ENCODE measurements at places on chromosomes 5 and 9.

GRCh38 chr5:99019812-99020697 is 91.2 kb upstream of the CHD1 start:
- DNase-seq, result no peak

- no peak for DNase-seq
Measured at GRCh38 chr5:135813758-135814157, 20.7 kb upstream of the SLC25A48 start.

DNA sequence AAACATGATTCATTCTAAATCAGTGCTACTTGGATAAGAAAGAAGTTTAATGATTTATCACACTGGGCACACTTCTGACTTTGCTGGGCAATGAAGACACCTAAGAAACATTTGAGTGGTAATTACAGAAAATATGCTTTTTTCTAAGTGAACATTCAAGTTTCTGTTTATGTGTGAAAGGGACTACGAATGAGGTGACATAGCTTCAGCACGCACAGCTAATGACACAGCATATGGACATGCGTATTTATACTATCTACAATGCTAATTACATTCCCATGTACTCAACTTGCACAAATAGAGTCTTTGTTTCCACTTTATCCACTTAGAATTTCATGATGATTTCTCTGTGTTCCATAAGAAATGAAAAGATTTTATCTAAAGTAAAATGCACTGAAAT is 40.6 kb downstream of the FREM1 start:
- no peak for DNase-seq

- peak; percentile 25 for DNase-seq
Measured at GRCh38 chr9:133609311-133610098, at the start of gene FAM163B. Gene FAM163B, minus strand, starts transcription at chr9:133609389. Its CDS starts 29,166 bp downstream, at chr9:133580223.

- no peak for DNase-seq
Measured at GRCh38 chr5:55149308-55149795, 10.6 kb upstream of the GPX8 start.

GRCh38 chr5:171418982-171419687 is at the start of gene FGF18:
Gene FGF18, plus strand, starts transcription at chr5:171419647. Its CDS starts 553 bp downstream, at chr5:171420200.
- no peak for DNase-seq

DNA sequence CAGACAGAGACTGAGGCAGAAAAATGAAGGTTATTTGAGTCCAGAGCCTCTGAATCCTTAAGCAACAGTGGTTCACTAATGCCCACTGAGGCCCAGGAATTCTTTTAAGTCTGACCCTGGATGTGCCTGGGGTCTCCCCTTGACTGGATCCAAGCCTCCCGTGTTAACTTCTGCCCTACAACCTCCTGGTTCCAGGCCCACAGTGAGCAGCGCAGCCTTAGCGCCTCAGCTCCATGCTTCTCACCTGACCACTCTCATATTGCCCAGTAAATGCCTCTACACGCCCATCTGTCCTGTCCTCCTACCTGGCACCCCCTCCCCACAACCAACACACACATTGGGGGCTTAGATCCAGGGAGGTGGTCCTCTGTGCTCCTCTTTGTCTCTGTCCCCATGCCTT is 6.4 kb downstream of the IL3 start:
- DNase-seq, result no peak

DNA sequence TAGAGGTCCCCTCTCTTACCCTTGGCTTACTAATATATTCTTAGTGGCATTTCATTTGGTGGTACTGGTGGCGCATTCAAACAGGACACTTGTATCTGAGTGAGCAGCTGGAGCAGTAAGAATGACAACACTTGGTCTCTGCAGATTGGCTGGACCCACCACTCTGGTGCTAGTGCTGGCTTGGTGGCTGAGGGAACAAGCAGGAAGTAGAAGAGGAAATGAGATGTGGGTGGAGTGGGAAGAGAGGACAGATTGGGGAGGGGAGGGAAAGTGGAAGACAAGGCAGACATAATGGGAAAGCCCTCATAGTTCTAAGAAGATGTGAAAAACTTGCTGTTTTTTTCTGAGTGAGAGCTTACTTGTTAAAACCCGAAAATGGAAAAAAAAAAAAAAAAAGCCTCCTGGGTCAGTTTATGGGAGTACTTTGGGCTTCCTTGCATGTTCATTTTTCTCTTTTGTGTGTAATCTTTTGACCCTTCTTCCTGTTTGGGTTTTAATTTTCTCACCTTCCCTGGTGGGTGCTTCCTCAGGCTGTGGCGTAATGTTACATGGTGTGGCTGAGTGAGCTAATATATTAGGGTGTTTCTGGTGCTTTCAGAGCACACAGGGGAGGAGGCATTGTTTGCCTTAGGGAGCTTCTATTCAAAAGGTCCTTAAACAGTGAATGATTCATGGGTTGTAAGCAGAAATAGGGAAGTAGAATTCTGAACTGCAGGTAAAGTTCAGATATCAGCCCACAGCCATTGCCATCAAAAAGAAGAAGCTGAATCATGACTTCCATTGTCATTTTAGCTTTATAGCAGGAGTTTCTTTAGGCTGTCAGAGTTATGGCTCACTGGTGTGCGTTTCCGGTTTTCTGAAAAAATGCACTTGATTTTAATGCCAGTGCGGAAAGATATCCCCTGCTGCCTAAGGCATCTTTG is 52.3 kb downstream of the TLE4 start:
- DNase-seq, result no peak

GRCh38 chr9:133347515-133347984 is 381 bp downstream of the MED22 start:
- no peak for DNase-seq

- no peak for DNase-seq
Measured at GRCh38 chr5:36273809-36274526, 27.7 kb downstream of the RANBP3L start.

DNA sequence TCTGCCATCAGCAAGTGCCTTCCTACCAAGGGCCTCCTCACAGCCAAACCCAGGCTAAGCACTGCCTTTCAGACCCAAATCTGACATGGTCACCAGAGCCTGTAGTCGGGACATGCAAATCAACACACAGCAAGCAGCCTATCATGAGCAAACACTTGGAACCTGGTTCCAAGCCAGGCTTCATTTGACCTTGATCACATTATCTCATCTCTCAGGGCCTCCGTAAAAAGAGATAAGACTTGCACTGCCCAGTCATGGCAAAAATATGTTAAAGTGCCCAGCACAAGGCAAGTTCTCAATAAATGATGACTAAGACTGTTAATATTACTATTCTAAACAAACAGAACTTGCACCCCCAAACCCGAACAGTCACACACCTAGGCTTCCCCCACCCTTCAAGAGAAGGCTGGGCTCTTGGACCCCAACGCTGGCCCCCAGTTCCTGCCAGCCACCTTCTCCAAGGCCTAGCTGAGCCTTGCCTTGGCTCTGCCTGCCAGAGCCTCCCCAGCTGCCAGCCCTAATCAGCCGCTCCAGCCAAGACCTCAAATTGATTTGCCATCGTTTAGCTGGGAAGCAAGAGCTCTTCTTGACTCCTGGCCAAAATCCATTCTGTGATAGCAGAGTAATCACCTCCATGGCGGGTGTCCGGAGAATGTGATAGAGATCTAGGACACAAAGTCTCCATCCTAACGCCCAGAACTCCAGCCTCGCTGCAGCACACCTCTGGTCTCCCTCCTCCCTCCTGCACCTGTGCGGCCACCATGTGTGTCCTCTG is 18.7 kb downstream of the CPLX2 start:
- no peak for DNase-seq

- no peak for DNase-seq
Measured at GRCh38 chr5:142977363-142978051, 207.3 kb downstream of the ARHGAP26 start.

GRCh38 chr5:32584646-32585045 is 711 bp upstream of the SUB1 start:
- DNase-seq, result no peak

GRCh38 chr9:4130166-4130565 is 169.7 kb downstream of the GLIS3 start:
- DNase-seq, result no peak

DNA sequence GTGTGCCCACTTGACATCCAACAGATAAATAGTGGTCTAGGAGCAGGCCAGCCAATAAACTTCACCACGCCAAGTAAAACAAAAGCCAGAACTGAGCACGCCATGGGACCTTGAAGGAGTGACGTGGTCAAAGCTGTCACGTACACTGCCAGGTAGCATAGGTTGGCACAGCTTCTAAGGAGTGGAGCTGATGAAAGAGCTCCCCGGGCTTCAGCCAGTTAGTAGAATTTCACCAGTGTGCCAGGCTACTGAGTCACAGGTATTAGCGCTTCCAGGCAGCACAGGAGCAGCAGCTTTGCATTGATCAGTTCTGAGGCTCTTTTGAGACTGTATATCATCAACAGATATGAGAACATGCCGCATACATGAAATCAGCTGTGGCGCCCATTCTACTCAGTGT is 19.4 kb downstream of the VLDLR start:
- no peak for DNase-seq

DNA sequence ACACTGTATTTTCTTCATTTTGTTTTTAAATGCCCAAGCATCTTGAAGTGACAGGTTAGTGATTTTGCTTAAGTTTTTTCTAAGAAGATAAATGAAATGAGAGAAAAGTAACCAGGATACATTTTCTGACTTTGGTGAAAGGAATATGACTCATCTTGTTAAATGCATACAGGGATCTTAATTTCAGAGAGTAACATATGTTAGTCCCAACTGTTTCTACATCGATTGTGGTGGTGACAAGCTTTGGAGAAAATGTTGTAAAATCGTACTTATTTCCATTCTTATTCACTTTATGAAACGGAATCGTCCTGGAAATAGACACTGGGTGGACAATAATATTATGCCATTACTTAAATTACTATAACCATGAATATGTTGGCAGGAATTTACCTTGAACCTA is 107.5 kb downstream of the KCNN2 start:
- no peak for DNase-seq

GRCh38 chr9:92616655-92617111 is 53.2 kb downstream of the IPPK start:
- DNase-seq, result no peak

DNA sequence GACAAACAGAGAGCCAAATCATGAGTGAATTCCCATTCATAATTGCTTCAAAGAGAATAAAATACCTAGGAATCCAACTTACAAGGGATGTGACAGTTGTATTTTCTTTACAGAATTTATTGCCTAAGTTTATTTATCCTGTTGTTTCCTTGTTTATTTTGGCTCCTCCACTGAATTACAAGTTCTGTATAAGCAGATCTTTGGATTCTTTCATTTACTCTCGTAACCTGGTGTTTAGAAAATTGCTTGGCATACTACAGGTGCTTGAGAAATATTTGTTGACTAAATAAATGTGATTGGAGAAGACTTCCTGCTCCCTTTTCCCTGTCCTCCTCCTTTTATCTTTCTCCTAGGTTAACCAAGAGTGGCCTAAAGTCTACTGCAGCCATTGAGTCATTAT is 455.6 kb downstream of the TMEM38B start:
- DNase-seq, result no peak

DNA sequence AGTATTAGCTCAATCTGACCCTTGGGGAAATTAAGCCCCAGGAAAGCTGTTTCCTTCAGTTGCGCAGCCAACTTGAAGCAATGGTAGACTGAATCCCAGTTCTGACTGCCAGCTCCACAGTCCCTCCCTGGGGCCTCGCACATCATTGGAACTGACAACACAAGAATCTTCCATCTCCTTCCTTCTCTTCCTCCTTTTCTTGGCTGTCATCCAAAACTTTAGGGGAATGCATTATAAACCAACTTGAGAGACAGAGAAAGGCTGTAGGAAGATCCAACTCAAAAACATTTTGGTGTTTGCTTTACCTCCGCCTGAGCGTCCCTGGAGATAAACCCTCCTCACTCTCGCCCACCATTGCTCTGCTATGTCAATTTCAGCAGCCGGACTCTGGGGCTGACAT is 16.6 kb downstream of the KCNIP1 start:
- no peak for DNase-seq

GRCh38 chr5:96730586-96730985 is 68.4 kb downstream of the CAST start:
- DNase-seq, result no peak

- no peak for DNase-seq
Measured at GRCh38 chr9:128252317-128253139, 23.3 kb downstream of the GOLGA2 start.

- no peak for DNase-seq
Measured at GRCh38 chr5:51567636-51568035, 184.4 kb downstream of the ISL1 start.

- DNase-seq, result no peak
Measured at GRCh38 chr9:105690742-105691141, 3.6 kb upstream of the TMEM38B start.

DNA sequence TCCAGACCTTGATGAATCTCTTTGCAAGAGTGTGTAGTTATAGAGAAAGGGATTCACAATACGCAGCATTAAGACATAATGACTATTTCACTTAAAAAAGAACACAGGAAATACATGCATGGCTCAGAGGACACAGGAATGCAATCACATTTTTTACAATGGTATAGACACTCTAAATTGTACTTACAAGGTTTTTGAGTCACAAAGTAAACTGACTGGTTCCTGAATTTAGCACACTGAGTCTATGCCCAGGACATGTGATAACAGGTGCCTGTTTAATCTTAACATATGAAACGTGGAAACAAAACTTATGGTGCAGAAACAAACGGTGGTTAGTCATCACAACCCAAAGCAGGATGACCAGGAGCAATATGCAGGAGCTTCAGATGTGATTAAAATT is 6.7 kb downstream of the EPB41L4A start:
- DNase-seq, result no peak

DNA sequence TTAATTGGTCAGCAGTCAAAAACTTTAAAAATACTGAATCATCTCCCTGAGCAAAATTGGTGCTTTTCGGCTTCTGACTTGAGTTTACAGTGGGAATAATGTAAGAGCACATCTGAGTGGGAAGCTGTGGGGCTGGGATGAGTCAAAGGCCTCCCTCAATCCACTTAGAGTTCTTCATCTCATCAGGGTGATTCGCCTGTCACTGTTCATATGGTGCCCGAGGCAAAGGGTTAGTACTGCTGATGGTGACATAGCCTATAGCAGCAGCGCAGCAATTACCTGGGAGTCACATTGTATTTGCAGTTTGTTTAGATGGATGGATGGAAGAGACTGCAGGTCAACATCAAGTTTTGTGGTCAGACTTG is 113.8 kb upstream of the ZNF608 start:
- DNase-seq, result no peak

- DNase-seq, result no peak
Measured at GRCh38 chr9:109997682-109998081, 210.3 kb downstream of the C9orf152 start.

- no peak for DNase-seq
Measured at GRCh38 chr9:12882430-12882829, 107.6 kb downstream of the LURAP1L start.

- DNase-seq, result no peak
Measured at GRCh38 chr9:110950041-110950645, 88.1 kb downstream of the LPAR1 start.
